ENCODE measurements at places on chromosomes 12 and 14.

DNA sequence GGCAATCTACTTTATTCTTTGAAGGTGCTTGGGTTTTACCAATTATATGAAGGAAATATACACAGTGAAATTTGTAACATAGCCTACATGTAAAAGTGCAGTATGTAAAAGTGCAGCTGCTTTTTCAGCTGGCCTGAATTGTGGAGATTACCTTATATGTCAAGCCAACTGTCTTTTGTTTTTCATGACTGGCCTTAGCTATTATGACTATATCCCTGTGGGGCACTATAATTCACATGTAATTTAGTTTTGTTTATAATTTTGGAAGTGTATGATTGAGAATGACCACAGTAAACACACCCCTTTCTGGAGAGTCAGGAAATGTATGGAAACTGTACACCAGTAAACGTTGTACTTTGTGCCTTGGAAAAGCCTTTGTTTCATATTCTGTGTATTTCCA lies 435.0 kb upstream of the STXBP6 start:
- no peak for DNase-seq

GRCh38 chr14:64293976-64294671 lies at the start of gene ESR2:
Gene ESR2, minus strand, starts transcription at chr14:64294371. Its CDS starts 11,386 bp downstream, at chr14:64282985.
- peak; percentile 52 for DNase-seq

- DNase-seq, result peak; percentile 52
Measured at GRCh38 chr12:89707703-89708564, 704 bp downstream of the ATP2B1 start.

DNA sequence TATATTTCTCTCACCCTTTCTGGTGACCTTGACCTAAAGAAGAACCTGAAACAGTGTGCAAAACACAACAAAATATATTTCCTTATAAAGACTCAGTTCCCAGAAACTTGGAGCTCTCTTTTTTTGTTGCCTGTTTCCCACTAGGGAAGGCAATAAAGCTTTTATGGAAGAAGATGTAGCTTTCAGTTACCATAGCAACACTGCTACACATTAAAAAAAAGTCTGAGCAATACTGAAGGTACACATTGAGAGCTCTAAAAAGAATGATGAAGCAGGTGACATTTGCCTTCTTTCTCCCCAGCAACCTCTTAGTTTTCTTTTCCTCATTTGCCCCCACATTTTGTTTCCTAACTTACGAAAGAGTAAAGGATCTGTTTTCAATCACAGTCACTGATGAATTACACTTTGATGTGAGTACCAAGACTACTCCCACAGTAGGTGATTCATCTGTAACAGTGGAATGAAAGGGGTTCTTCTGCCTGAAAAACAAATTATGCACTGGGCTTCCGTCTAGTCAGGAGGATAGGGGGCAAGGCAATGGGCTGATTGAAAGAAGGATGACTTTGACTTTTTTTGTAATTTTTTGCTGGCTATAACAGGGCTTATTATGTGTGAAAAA lies 1.1 kb upstream of the CATSPERB start:
- peak; percentile 26 for DNase-seq

GRCh38 chr12:69000540-69001243 lies 67.7 kb upstream of the CPM start:
- peak; percentile 18 for DNase-seq

DNA sequence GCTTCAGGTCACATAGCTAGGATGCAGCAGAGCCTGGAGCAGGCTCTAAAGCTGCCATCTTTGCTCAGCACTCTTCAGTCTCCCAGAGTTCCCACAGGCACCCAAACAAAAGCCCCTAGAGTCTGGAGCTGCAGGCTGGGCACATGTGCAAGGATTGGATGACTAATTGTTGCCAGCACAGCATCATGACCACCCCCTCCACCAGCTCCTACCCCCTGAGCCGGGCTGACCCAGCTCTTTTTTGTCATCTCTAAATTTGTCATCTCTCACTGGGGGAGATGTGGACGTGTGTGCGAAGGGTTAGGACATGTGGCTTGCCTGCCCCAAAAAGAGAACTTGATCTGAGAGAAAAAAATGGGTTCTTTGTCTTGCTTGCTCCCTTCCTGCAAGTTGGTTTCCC lies 4.3 kb upstream of the MMP19 start:
- DNase-seq, result peak; percentile 57

DNA sequence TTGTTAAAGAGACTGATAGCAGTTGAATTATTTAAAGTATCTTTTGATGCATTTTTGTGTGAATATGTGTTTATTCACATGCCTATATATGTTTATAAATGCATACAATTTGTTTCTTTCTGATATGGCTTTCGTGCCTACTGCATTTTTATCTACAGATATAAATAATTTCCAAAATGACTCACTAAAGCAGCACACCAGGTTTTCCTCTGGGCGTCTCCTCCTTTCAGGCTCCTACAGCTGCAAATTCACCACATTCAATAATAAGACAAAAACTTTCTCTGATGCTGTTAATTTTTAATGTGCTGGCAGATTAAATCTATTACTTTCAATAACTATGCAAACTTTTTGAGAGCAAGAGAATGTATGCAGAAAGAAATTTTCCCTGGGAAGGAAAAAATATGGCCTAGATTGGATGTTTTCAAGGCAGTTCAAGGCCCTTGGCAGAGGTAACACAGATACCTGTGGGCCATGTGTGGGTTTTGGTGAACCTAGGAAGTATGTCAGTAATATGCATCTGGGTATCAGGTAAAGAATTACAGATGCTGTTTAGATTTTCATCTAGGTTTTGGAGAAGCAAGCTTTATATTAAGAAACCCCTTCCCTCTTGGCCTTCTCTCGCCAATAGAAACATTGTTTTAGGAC lies 381.8 kb downstream of the EGLN3 start:
- no peak for DNase-seq

DNA sequence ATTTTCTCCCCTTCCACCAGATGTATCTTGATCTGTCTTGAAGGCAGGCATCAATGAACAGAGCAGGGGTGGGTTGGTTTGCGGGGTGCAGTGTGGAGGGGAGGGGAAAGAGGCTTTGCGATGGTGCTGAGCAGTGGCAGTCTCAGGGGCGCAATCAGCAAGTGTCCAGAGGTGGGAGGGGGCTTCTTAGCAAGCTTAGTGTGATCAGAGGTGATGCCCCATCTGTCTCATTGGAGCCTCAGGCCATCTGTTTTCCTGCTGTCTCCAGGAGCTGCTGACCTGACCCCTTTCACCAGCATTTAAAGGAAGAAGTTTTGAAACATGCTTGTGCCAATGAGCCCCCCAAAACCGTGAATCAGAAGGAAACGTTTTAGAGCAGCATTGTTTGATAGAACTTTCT lies 187.7 kb upstream of the LHX5 start:
- DNase-seq, result no peak

DNA sequence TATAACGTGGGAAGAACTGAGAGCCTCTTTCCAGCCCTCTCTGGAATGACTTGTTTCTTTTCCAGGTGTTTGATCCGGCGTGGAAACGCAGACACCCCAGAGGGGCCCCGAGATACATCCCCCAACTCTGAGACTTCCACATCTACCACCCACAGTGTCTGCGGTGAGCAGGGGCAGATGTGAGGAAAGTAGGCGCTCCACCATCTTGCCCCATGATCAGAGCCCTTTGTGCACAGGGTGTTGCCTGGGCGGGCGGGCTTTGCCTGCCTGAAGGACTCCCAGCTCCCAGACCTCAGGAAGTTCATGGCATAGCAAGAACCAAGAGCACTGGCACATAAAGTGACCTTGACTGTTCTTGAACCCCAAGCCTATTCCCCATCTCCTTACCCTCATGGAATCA lies 2.8 kb downstream of the CARMIL3 start:
- no peak for DNase-seq

- no peak for DNase-seq
Measured at GRCh38 chr14:70036665-70037064, 152.1 kb downstream of the SLC8A3 start.

Data from AG20443 (cell line).